ENCODE measurements at places on chromosomes 5 and 9.

- no peak for DNase-seq
These were observed 32.2 kb upstream of the TGFBI start for GRCh38 chr5:135996611-135997010.

DNA sequence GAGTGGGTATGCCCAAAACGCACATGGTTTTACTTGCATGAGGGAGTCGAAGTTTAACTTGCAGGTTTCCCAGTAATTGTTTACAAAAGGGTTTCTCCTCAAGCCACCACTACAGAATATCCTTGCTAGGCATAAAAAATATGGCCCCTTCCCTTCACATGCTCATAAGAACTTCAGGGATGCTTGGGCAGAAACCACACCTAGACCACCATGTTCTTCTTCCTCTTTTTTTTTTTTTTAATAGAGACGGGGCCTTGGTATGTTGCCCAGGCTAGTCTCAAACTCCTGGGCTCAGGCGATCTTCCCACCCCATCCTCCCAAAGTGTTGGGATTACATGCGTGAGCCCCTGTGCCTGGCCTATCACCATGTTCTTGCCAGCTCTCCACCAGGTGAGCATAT lies 18.6 kb upstream of the PLIN2 start:
- no peak for DNase-seq

- no peak for DNase-seq
These were observed 132.1 kb downstream of the PALM2AKAP2 start for GRCh38 chr9:109912082-109912582.

GRCh38 chr5:32866138-32866537 lies 155.0 kb downstream of the NPR3 start:
- no peak for DNase-seq

- no peak for DNase-seq
These were observed 243.9 kb downstream of the NR2F1-AS1 start for GRCh38 chr5:93337138-93337537.

- DNase-seq, result no peak
These were observed 20.3 kb downstream of the CDC14B start for GRCh38 chr9:96599298-96599697.

DNA sequence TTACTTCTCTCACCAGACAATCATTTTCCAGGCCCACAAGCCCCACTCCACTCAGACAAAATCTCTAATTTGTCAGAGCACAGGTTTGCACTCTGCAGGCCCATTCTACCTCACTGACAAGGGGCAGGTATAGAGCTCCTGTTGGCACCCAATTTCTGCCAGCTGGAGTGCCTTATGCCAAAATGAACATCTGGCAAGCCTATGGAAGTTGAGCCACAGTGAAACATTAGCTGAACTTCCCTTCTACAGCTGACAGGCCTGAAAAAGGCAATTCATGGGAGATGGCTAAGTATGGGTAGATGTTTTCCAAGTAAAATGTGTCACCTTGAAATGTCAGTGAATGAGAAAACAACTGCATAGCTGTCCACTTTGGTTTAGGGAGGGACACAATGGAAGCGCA lies 87.0 kb downstream of the SPOCK1 start:
- DNase-seq, result no peak

DNA sequence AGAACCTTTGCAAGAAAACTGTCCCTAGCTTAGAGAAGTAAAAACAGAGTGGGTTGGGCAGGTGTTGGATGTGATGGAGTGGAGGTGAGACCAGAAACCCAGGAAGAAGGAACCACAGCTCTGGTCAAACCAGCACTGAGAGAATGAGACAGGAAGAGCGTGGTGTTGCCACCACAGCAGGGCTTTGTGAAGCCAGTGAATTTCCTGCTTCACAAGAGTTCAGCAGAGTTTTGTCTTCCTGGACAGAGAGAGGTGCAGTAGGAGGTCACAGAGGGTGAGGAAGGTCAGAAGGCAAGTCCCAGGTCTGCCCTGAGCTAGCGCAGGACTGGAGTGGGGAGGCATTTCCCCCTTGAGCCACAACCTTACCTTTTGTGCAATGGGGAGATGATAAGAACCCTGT lies 2306.2 kb upstream of the ACO1 start:
- no peak for DNase-seq

GRCh38 chr5:16869821-16870796 lies 66.0 kb downstream of the MYO10 start:
- DNase-seq, result no peak

DNA sequence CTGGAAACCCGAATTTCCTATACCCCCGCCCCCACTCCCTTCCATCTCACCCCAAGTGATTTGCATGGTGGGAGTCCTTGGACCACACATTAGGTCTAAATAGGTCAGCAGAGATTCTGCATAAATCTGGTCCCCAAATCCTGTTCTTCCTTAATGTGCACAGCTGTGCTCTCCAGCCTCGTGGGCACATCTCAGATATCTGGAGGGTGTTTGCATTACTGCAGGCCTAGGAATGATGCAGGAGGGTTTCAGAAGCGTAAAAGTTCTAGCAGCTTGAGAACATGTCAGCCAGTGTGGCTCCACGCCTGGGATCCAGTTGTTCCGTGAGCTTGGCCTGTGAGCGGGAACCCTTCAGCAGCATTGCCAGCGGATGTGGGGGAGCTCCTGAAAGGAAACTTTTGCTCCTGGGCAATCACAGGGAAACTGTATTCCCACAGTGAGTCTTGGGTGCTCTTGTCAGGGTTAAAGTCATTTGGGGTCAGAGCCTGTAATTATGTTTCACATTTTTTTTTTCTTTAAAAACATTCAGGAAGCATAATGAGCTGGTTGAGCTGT lies 12.9 kb downstream of the ARHGAP26 start:
- DNase-seq, result peak; percentile 35

DNA sequence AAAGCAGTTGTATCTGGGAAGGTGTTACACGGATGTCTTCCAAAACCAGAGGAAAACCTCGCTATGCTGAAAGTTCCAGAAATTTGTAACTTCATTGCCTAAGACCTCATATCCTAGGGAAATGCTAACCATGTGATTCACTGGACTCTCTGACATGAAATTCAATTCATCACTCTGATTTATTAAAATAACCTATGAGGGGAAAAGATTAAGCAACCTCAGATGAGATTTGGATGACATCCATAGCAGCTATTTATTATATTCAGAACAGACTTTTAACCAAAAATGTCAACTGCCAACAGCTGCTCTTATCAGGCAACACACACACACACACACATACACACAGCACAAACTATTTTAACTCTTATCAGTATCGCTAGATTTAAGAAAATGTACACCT lies 1006.4 kb upstream of the CTNND2 start:
- no peak for DNase-seq

- no peak for DNase-seq
These were observed 182.2 kb downstream of the SREK1 start for GRCh38 chr5:66326276-66326675.

DNA sequence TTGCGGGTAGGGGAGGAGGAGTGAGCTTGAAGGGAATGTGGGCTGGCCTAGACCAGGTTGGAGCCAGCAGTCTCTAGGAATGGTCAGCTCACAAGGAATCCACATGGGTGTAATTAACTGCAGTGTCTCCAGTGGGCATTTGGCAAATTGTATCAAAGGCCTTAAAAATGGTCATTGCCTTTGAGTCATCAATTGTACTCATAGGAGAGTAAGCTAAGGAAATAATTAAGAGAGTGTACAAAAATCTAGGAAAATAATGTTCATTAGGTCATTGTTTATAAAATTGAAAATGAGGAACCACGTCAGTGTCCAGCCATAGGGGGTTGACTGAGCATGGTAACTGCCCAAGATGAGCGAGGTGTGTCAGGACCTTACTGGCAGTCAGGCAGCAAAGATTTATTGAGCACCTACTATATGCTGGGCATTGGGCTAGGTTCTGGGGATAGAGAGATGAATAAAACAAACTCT lies 29.8 kb upstream of the RPL26L1 start:
- DNase-seq, result no peak

- no peak for DNase-seq
These were observed 63.9 kb downstream of the SERINC5 start for GRCh38 chr5:80191991-80192398.

DNA sequence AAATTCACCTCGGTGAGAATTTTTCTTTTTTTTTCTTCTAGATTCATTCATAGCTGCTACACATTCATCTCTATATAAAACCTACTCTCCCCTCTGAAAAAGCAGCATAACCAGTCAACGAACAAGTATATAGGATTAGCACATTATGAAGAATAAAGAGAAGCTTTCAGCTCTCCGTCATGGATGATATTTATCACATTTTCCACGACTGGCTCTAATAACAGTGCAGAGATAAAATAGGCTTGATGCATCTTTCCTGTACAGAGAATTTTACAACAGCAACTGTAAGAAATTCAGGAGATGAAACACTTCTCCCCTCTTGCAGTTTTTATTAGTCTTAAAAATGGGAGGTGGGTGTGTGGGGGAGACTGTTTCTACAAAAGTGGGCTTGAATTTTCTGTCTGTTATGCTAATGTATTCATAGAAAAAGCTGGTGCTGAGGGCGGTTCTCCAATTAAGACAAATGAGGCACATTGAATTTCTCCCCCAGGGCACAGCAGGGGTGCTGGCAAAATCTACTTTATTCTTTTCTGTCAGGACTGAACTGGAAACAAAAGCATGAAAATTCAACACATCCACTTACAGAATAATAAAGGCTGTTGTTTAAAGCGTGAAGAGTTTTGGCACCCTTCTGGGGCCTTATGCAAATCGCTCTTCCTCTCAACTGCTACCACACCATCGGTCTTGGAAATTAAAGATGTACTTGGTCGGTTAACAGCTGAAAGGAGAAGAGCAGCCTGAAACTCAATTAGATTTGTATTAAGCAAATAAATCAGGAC lies 233.9 kb upstream of the ZNF608 start:
- no peak for DNase-seq

GRCh38 chr9:35557320-35557719 lies 47.7 kb upstream of the TESK1 start:
- DNase-seq, result no peak

DNA sequence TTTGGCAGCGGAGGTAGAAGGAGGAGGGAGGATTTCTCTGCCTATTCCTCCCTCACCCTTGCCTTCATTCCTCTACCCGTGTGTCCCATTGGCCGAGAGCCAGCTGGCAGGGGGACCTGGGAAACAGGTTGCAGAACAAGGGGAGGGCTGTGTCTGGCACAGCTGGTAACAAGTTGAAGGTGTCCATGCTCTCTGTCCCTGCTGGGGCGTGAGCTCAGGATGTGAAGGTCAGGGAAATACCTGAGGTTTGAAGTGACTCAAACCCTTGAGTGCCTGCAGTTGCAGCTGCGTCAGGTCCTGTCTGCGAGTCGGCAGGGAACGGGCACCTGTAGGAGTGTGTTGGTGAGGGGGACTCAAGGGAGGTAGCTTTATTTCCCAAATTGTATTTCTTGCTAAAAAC lies 16.2 kb downstream of the MIGA2 start:
- no peak for DNase-seq

DNA sequence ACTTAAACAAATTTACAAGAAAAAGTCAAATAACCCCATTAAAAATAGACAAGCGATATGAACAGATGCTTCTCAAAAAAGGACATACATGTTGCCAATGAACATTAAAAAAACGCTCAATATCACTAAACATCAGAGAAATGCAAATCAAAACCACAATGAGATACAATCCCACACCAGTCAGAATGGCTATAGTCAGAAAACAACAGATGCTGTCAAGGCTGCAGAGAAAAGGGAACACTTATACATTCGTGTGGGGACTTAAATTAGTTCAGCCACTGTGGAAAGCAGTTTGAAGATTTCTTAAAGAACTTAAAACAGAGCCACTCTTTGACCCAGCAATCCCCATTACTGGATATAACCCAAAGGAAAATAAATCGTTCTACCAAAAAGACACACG lies 10.8 kb downstream of the OR13F1 start:
- DNase-seq, result no peak

GRCh38 chr5:9423571-9423970 lies 122.3 kb downstream of the SEMA5A start:
- no peak for DNase-seq

- DNase-seq, result no peak
These were observed 32.7 kb downstream of the GAPT start for GRCh38 chr5:58523956-58524355.

DNA sequence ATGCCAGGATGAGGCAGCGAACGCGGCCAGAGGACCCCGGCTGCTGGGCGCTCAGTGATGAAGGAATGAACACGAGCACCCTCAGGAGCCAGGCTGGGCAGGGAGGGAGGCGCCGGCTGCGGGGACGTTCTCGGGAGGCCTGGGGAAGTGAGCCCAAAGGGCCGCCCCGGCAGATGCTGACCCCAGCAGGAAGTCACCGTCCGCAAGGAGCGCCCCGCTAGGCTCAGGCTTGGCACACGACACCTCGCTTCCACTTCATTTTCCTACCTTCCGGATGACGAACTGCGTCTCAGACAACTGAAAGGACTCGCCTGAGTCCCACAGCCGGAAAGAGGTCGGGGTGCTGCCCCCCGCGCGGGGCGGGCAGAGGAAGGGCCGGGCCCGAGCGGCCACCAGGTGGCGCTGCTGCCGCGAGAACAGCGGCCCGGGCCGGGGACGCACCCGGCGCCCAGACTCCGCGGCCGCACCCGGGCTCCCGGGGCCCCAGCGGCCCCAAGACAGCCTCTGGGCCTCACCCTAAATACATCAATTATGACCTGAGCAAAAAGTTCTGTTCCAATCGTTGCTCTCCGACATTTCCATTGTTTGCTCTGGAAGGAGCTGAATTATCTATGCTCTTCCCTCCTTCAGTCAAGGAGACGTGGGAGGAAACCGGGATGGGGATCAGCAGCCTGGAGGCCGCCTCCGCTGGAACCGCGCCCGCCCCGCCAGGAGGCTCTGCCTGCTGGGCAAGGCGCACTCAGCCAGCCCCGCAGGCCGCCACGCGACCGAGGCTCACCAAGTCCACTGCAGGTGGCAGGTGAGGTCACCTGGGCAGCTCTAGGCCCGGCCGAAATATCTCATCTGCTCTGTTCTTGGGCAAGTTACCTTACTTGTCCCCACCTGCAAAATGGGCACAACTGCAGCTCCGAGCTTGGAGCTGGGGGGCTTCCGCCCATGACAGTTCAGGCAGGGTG lies 107.0 kb downstream of the ZNF354C start:
- DNase-seq, result peak; percentile 44

- DNase-seq, result no peak
These were observed 708 bp downstream of the SPOUT1 start for GRCh38 chr9:128828719-128829452.

DNA sequence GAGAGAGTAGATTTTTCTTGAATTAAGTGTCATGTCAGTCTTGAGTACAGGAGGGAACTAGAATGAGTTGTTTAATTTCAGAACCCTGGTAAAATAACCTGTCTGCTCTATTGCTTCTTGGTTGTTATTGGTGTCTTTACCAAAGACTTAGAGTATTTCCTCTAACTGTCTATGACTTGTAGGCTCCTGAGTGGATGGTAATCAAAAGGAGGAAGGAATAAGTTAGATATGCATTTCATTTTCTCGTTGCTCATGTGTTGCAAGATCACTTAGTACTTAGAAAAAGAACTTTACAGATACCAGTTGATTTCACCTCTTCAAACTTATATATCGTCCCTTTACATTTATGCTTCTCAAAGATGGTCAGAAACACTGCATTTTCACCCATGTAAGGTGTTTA lies 31.1 kb downstream of the UHRF2 start:
- no peak for DNase-seq

GRCh38 chr5:173882632-173883031 lies 5.5 kb upstream of the CPEB4 start:
- no peak for DNase-seq

- no peak for DNase-seq
These were observed 18.1 kb upstream of the NEUROG1 start for GRCh38 chr5:135553688-135554462.

- no peak for DNase-seq
These were observed 34.9 kb upstream of the LECT2 start for GRCh38 chr5:135989686-135990085.

GRCh38 chr9:130110166-130110565 lies 56.5 kb downstream of the GPR107 start:
- no peak for DNase-seq

- DNase-seq, result no peak
These were observed 6.2 kb upstream of the ERGIC1 start for GRCh38 chr5:172827841-172828240.
